ENCODE measurements at places on chromosomes 6 and 20. TPM values are rescaled to one million over a fixed set of nuclear protein-coding genes. Genes with fewer than 3 reads are reported as not detected.

DNA sequence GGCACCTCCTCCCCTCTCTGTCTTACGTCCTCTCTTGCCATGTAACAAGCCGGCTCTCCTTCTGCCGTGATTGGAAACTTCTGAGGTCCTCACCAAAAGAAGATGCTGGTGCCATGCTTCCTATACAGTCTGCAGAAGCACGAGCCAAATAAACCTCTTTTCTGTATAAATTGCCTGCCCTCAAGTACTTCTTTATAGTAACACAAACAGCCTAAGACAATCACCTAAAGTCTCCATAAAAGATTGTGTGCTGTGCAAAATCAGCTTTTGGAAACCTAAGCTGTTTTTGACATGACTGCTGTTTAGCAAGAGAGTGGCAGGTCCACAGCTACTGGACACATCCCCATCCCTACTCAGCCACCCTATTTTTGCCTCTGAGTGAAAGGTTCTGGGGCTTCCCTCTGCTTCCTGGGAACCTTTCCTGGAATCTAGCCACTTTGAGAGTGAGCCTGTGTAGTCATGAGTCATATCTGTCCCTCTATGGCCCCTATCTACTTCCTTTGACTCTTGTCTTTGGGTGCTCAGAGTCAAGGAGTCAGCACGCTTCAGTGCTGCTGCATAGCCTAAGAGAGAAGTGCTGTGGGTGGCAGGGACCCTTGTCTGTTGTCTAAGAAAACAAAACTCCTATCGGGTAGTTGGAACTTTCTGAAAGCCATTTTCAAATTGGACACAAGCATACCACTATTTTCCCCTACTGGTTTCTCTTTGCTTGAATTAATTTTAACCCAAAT, 110.0 kb downstream of the PPP1R14C start:
- H3K4me3 ChIP-seq, result peak overlapping the region; percentile 1
- DNase-seq, result peak; percentile 16
- H3K4me1 ChIP-seq, result peaks cover 63% of the 10 kb centered on the region
- H3K27me3 ChIP-seq, result peaks cover 66% of the 10 kb centered on the region
- H3K36me3 ChIP-seq, result peaks cover 13% of the 10 kb centered on the region
- H3K27ac ChIP-seq, result no peak overlapping the region

DNA sequence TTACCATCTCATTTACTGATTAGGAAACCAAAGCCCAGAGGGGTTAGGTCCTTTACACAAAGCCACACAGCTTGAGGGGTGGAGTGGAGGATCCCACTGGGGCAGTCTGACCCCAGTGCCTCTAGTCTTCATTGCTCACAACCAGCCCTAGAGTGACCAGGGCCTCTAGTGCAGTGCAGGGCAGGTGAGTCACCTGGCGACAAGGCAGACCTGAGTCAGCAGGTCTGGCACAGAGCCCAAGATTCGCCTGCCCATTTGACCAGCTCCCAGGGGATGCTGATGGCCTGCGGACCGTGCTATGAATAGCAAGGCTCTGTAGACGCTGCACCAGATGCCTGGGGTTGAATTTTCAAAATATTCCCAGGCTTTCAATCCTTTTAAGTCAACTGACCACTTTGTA, 29.9 kb downstream of the CDH26 start:
- no peaks in the 10 kb centered on the region for H3K4me1 ChIP-seq
- H3K36me3 ChIP-seq, result no peaks in the 10 kb centered on the region
- no peak overlapping the region for H3K4me3 ChIP-seq
- no peaks in the 10 kb centered on the region for H3K27me3 ChIP-seq
- H3K27ac ChIP-seq, result no peak overlapping the region

- peaks cover 37% of the 10 kb centered on the region for H3K4me1 ChIP-seq
- peak overlapping the region; percentile 92 for H3K27ac ChIP-seq
Observed at GRCh38 chr6:28442586-28442985, 705 bp downstream of the ZSCAN23 start.

- H3K36me3 ChIP-seq, result no peaks in the 10 kb centered on the region
- H3K27ac ChIP-seq, result no peak overlapping the region
- DNase-seq, result no peak
- peaks cover 11% of the 10 kb centered on the region for H3K27me3 ChIP-seq
Observed at GRCh38 chr6:163187201-163187600, 227.3 kb upstream of the QKI start.

MDFI gene
- not detected for total RNA-seq

KCNK16 gene
- total RNA-seq, result not detected

- no peak for DNase-seq
- peaks cover 3% of the 10 kb centered on the region for H3K36me3 ChIP-seq
- H3K27me3 ChIP-seq, result no peaks in the 10 kb centered on the region
- no peaks in the 10 kb centered on the region for H3K4me1 ChIP-seq
Observed at GRCh38 chr6:164502833-164503232, 806.6 kb downstream of the C6orf118 start.

RCAN2 gene
- total RNA-seq, result 7.4 TPM

GJA10 gene
- not detected for total RNA-seq

GRCh38 chr6:154514481-154514880, 4.0 kb upstream of the CNKSR3 start:
- H3K27me3 ChIP-seq, result peaks cover 24% of the 10 kb centered on the region
- H3K4me3 ChIP-seq, result no peak overlapping the region
- no peaks in the 10 kb centered on the region for H3K36me3 ChIP-seq

STX16 gene
- 154 TPM for total RNA-seq

RBBP9 gene
- 27.2 TPM for total RNA-seq

CALHM4 gene
- total RNA-seq, result not detected

SLC32A1 gene
- not detected for total RNA-seq

- no peaks in the 10 kb centered on the region for H3K36me3 ChIP-seq
- H3K27me3 ChIP-seq, result peaks cover 3% of the 10 kb centered on the region
- no peak overlapping the region for H3K27ac ChIP-seq
- no peak for DNase-seq
- no peak overlapping the region for H3K4me3 ChIP-seq
- no peaks in the 10 kb centered on the region for H3K4me1 ChIP-seq
Observed at GRCh38 chr6:16043171-16044135, 85.4 kb upstream of the MYLIP start.

DNA sequence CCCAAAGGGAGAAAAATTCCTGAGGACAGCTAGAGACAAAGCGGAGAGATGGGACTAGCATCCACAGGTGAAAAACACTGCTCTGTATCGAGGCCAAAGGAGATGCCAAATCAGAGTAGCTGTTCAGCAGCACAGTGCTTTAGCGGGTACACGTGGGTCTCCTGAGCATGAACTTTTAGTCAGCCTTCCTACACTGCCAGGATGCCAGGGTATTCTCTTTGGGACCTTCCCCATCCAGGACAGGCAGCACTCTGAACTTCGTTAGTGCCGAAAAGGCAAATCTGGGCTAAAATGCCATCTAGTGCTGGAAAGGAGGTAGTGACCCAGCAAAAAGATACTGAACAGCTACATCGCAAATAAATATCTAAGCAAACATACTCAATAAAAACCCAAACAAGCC, 64.9 kb downstream of the C6orf58 start:
- no peak overlapping the region for H3K27ac ChIP-seq
- peaks cover 1% of the 10 kb centered on the region for H3K36me3 ChIP-seq

- no peaks in the 10 kb centered on the region for H3K27me3 ChIP-seq
- no peaks in the 10 kb centered on the region for H3K4me1 ChIP-seq
- DNase-seq, result no peak
- no peaks in the 10 kb centered on the region for H3K36me3 ChIP-seq
- no peak overlapping the region for H3K27ac ChIP-seq
Observed at GRCh38 chr20:3311623-3312022, 72.6 kb upstream of the SLC4A11 start.

ERVFRD-1 gene
- not detected for total RNA-seq

ZC3H12D gene
- total RNA-seq, result 170 TPM

TTBK1 gene
- 1.2 TPM for total RNA-seq

DNA sequence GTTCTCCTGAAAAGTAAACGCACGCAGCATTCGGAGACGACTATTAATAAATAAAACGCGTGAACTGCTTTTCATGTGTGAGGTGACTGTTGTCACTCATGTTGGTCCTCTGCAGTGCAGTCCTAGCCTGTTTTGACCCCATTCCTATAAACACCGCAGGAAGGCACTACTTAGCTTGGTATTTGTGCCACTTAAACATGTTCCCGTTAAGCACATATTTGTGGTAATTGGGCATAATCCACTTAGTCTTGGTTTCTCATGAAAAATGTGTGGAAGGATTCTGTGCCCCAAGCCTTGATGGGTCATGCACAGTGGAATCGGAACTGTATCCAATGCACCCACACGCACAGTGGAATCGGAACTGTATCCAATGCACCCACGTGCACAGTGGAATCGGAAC, 313.9 kb downstream of the THBS2 start:
- H3K4me1 ChIP-seq, result no peaks in the 10 kb centered on the region
- H3K4me3 ChIP-seq, result no peak overlapping the region
- H3K36me3 ChIP-seq, result no peaks in the 10 kb centered on the region

GRCh38 chr6:165716886-165717285, 53.8 kb upstream of the PDE10A start:
- no peak overlapping the region for H3K27ac ChIP-seq
- no peaks in the 10 kb centered on the region for H3K36me3 ChIP-seq
- H3K27me3 ChIP-seq, result peaks cover 8% of the 10 kb centered on the region
- no peak overlapping the region for H3K4me3 ChIP-seq
- H3K4me1 ChIP-seq, result no peaks in the 10 kb centered on the region

TULP1 gene
- total RNA-seq, result not detected

DNA sequence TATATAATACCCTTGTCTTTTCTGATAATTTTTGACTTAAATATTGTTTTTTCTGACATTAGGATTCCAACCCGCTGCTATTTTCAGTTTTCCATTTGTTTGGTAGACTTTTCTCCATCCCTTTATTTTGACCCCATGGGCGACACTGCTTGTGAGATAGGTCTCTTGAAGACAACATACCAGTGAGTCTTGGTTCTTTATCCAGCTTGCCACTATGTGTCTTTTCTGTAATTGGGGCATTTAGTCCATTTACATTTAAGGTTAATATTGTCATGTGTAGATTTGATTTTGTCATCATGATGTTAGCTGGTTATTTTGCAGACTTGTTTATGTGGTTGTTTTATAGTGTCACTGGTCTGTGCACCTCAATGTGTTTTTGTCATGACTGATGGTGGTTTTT, 67.7 kb upstream of the IRAK1BP1 start:
- no peaks in the 10 kb centered on the region for H3K27me3 ChIP-seq
- DNase-seq, result no peak
- H3K27ac ChIP-seq, result no peak overlapping the region
- H3K4me1 ChIP-seq, result no peaks in the 10 kb centered on the region
- peaks cover 11% of the 10 kb centered on the region for H3K36me3 ChIP-seq

ZC2HC1B gene
- total RNA-seq, result not detected

MACROD2 gene
- not detected for total RNA-seq

- H3K36me3 ChIP-seq, result no peaks in the 10 kb centered on the region
- H3K27ac ChIP-seq, result no peak overlapping the region
- H3K4me1 ChIP-seq, result no peaks in the 10 kb centered on the region
Observed at GRCh38 chr20:42093542-42094440, 475.6 kb upstream of the CHD6 start.

GRCh38 chr6:14321992-14322772, 204.6 kb downstream of the CD83 start:
- H3K27me3 ChIP-seq, result peaks cover 25% of the 10 kb centered on the region
- H3K4me1 ChIP-seq, result peaks cover 35% of the 10 kb centered on the region
- no peaks in the 10 kb centered on the region for H3K36me3 ChIP-seq
- no peak overlapping the region for H3K4me3 ChIP-seq
- no peak for DNase-seq
- no peak overlapping the region for H3K27ac ChIP-seq

- peaks cover 6% of the 10 kb centered on the region for H3K4me1 ChIP-seq
- H3K4me3 ChIP-seq, result no peak overlapping the region
- no peak overlapping the region for H3K27ac ChIP-seq
- peaks cover 7% of the 10 kb centered on the region for H3K27me3 ChIP-seq
- DNase-seq, result no peak
- no peaks in the 10 kb centered on the region for H3K36me3 ChIP-seq
Observed at GRCh38 chr6:10520468-10520867, 683 bp upstream of the GCNT2 start.

DNA sequence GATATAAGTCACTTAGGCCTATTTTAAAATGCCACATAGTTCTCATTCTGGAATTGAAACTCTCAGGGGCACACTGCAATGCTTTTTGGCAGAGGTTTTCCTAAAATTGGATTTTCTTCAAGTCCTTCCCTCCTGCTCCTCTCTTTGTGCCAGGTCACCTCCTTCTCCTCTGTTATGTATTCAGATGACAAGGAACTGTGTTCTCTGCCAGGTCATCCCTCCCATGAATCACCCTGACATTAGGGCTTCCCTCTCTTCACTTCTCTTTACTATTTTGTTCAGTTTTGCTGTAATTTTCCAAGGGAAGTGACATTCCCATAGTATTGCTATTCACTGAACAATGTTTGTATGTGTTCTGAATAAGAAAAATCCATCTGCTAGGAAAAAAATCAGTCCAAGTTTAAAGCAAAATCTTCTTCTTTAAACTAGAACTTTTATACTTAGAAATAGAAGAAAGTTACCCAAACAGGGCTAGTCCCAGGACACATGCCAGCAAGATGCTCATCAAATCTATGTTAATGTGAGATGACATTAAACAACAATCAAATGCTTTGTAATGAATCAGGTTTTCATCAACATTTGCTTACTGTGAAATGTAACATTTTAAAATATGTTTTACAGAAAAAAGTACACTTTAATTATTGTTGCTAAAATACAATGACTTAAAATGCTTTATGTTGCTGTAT, 461.1 kb downstream of the MMUT start:
- H3K27ac ChIP-seq, result no peak overlapping the region
- H3K27me3 ChIP-seq, result no peaks in the 10 kb centered on the region
- no peaks in the 10 kb centered on the region for H3K36me3 ChIP-seq
- DNase-seq, result no peak

MAS1 gene
- total RNA-seq, result not detected

- no peaks in the 10 kb centered on the region for H3K36me3 ChIP-seq
- H3K4me3 ChIP-seq, result no peak overlapping the region
- no peak for DNase-seq
- peaks cover 6% of the 10 kb centered on the region for H3K27me3 ChIP-seq
- no peaks in the 10 kb centered on the region for H3K4me1 ChIP-seq
Observed at GRCh38 chr6:163355426-163355991, 59.0 kb upstream of the QKI start.

GRCh38 chr20:43837856-43838702, 76.6 kb upstream of the TOX2 start:
- no peaks in the 10 kb centered on the region for H3K36me3 ChIP-seq
- no peak for DNase-seq
- H3K4me3 ChIP-seq, result no peak overlapping the region
- peaks cover 21% of the 10 kb centered on the region for H3K27me3 ChIP-seq
- H3K4me1 ChIP-seq, result peaks cover 42% of the 10 kb centered on the region

AHCY gene
- total RNA-seq, result 130 TPM

Data from activated T-cell treated with anti-CD3 and anti-CD28 coated beads, Interleukin-2, amount 50 U/mL, for 72 hours (primary cell).